PC-3 (cell line): ENCODE measurements at places on chromosomes 6 and 20. TPM values are rescaled to one million over a fixed set of nuclear protein-coding genes. Genes with fewer than 3 reads are reported as not detected.

GRCh38 chr6:7813704-7814103 is 87.8 kb downstream of the BMP6 start:
- peaks cover 35% of the 10 kb centered on the region for H3K27me3 ChIP-seq
- no peak overlapping the region for H3K27ac ChIP-seq
- H3K4me3 ChIP-seq: no peak overlapping the region
- H3K4me1 ChIP-seq: no peaks in the 10 kb centered on the region

- no peak overlapping the region for H3K4me3 ChIP-seq
- DNase-seq: no peak
- H3K27me3 ChIP-seq: no peaks in the 10 kb centered on the region
- no peak overlapping the region for H3K27ac ChIP-seq
- H3K36me3 ChIP-seq: no peaks in the 10 kb centered on the region
These were observed 173.0 kb downstream of the GMDS start for GRCh38 chr6:2072453-2072852.

DNA sequence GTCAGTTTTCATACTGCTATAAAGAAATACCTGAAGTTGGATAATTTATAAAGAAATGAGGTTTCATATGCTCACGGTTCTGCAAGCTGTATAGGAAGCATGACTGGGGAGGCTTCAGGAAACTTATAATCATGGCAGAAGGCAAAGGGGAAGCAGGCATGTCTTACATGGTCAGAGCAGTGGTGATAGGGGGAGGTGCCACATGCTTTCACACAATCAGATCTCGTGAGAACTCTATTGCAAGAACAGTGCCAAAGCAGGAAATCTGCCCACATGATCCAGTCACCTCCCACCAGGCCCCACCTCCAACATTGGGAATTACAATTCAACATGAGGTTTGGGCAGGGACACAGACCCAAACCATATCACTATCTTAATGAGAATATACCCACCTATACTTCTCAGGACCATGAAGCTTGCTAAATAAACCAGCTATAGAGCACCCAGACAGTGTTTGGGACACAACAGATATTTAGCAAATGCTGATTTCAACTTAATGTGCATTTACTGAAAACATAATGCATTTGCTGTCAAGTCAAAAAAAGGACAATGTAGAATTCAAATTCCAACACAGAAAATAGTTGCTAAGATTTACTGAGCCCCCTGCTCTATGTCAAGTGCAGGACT is 63.8 kb downstream of the TNFRSF21 start:
- H3K36me3 ChIP-seq: peaks cover 28% of the 10 kb centered on the region
- no peak for DNase-seq
- H3K4me1 ChIP-seq: peaks cover 17% of the 10 kb centered on the region
- no peak overlapping the region for H3K4me3 ChIP-seq
- H3K27me3 ChIP-seq: no peaks in the 10 kb centered on the region

DNA sequence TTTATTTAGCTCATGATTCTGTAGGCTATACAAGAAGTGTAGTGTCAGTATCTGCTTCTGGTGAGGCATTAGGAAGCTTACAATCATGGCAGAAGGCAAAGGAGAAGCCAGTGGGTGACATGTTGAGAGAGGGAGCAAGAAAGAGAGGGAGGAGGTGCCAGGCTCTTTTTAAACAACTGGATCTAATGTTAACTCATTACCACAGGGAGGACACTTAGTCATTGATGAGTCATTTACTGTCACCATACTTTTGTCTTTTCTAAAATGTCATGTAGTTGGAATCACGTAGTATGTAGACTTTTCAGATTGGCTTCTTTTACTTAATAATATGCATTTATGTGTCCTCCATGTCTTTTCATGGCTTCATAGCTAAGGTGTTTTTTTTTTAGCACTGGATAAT is 58.1 kb downstream of the NUS1 start:
- H3K4me3 ChIP-seq: no peak overlapping the region
- DNase-seq: peak; percentile 29
- no peak overlapping the region for H3K27ac ChIP-seq
- no peaks in the 10 kb centered on the region for H3K4me1 ChIP-seq

DNA sequence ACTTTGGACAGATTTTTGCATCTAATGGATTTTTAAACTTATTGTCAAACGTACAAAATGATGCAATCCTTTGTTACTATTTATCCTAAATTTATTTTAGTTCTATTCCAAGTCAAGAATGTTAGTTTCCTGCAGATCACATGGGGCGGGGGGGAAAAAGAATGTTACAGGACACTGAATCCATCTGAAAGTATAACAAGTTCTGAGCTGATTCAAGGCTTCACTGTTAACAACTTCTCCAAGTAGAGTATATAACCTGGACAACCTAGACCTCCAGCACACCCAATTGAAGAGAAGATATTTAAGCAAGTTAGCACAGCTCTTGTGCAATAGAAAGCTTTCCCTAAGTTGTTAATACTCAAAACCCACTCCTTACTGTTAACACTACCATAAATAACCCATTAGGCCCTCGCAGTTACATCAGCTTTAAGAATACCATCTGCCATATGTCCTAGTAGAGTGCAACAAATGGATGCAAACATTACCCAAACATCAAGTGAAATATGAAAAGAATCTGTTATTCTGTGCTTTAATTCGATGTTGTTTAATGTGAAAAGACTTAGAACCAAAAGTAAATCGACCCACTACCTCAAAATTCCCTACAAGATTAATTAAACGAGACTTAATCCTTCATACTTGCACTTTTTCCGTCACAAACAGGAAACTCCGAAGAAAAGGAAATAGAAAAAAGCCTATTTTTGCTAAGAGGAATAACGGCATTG is 1.3 kb downstream of the SEC63 start:
- H3K27ac ChIP-seq: peak overlapping the region; percentile 56
- H3K36me3 ChIP-seq: no peaks in the 10 kb centered on the region
- no peak for DNase-seq
- H3K4me3 ChIP-seq: peak overlapping the region; percentile 95
- peaks cover 25% of the 10 kb centered on the region for H3K4me1 ChIP-seq
- H3K27me3 ChIP-seq: no peaks in the 10 kb centered on the region

DNA sequence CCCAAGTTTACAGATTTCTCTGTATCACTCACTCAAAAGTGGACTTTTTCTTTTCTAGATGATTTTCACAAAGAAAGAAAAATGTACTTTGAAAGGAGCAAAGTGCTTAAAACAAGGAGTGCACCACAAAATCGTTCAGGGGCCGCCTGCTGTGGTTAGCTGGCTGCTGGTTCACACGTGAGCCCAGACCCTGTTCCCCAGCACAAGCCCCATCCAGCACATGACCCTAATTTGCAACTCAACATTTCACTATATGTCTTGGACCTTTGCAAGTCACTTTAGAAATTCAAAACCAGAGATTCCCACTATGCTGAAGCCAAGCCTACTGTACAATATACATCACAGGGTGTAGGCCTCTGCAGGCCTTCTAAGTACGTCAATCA is 95.5 kb upstream of the NHSL1 start:
- no peak overlapping the region for H3K4me3 ChIP-seq
- peak overlapping the region; percentile 96 for H3K27ac ChIP-seq
- no peak for DNase-seq
- H3K36me3 ChIP-seq: no peaks in the 10 kb centered on the region
- peaks cover 23% of the 10 kb centered on the region for H3K4me1 ChIP-seq

DNA sequence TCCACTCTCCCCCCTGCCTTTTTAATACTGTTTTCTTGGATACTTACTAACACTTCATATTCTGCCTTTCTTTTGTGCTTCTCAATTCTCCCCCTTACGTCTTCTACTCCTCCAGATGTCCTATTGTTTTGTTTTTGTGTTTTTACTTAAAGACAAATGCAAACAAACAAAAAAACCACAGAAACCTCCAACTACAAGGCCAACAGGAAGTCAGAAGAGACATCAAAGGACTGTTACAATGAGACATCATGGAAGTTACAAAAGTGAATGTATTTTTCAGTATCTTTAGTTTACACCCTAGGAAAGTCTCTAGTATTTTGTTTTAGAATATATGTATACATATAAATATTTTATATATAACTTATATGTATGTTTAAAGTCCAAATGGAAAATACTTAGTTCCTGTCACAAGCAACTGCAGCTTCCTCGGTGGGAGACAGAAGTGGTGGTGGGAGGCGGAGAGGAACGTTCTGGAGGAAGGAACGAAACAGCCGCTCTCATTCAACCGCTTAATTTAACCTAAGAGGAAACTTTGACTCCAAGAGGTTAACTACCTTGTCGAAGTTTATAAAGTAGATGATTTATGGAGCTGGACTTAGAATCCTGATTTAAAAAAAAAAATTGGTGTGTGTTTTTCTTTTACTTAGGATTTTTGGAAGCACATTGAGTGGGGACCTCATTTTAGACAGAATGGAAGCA is 168.9 kb upstream of the PDE10A start:
- H3K27me3 ChIP-seq: peaks cover 11% of the 10 kb centered on the region; the same call in 1 of the 2 replicates
- H3K4me3 ChIP-seq: no peak overlapping the region
- no peak for DNase-seq
- no peak overlapping the region for H3K27ac ChIP-seq

DNA sequence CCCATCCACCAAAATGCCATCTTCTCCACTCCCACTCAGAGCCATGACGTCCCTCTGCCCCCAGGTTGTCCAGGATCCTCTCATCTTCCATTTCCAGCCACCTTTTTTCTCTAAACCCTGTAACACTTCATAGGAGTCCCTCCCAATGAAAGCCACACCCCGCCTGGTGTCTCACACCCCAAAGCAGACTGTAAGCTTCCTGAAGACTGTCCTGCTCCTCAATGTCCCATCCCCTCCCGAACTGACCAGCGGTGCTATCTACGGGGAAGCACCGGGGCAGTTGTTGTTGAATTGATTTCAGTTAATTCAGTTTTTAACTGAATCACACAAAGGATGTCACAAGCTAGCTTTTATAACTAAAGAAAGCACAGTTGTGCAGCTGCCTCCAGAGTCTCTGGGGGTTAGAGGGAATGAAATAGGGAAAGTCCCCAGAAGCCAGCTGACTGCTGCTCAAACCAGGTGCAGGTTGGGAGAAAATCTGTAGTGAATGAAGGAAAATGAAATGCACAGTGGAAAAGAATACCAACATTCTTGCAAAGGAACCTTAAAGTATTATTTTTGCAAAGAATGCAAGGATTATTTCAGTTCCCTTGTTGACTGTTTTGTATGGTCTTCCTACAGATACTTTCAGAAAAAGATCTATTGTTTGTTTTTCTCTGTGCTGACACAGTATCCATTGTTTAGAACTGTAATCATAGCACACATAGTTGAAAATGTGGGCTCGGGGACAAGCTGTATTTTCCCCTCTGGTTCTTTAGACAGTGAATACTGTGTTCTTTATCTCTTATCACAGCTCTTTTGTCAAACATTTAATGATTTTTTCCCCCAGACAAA is 222.6 kb upstream of the QKI start:
- no peak overlapping the region for H3K4me3 ChIP-seq
- DNase-seq: no peak
- H3K4me1 ChIP-seq: no peaks in the 10 kb centered on the region
- H3K27ac ChIP-seq: no peak overlapping the region
- H3K27me3 ChIP-seq: no peaks in the 10 kb centered on the region

DNA sequence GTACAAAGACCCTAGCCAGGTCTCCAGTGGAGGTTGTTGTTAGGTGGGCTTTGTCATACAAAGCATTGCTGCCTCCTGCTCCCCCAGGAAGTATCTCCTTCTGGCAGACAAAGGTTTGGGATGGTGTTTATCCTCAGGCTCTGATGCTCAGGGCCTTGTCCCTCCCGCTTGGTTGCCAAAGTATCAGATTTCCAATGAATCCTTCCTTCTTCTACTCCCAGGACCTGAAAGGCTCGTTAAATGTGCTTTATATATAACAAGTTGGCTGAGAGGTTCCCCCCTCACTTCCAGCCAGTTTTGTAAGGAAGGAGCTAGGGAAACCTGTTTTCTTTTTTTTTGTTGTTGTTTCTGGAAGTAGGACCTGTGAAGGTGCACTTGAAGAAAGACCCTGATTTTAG is 14.4 kb downstream of the PTK7 start:
- H3K27ac ChIP-seq: 0 out of 2 replicates have a peak overlapping the region, but pooled peaks have one; percentile 29
- H3K27me3 ChIP-seq: no peaks in the 10 kb centered on the region
- H3K4me3 ChIP-seq: no peak overlapping the region
- no peaks in the 10 kb centered on the region for H3K36me3 ChIP-seq
- peak; percentile 79 for DNase-seq

GRCh38 chr20:4134861-4135379 is 119.6 kb upstream of the RNF24 start:
- no peaks in the 10 kb centered on the region for H3K36me3 ChIP-seq
- DNase-seq: no peak
- no peak overlapping the region for H3K4me3 ChIP-seq
- peaks cover 52% of the 10 kb centered on the region for H3K4me1 ChIP-seq
- no peaks in the 10 kb centered on the region for H3K27me3 ChIP-seq

DNA sequence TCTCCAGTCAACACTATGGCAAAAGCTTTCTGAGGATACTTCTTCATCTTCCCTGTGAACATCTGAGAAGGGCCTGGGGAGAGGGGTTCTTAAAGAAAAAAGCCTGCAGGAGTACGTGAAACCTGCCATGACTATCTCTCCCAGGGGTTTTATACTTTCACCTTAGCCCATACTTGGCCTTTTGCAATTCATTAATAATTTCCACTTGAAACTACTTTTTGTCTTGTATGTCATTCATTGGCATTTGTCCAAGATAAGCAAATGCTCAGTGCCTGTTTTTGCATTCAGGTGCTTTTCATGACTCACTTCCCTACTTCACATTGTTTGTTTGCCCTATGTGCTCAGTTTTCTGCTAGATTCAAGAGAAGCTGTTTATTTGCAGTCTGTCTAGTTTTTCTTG is 580.3 kb upstream of the GJE1 start:
- H3K4me1 ChIP-seq: peaks cover 33% of the 10 kb centered on the region
- peak overlapping the region; percentile 96 for H3K27ac ChIP-seq
- H3K27me3 ChIP-seq: no peaks in the 10 kb centered on the region
- DNase-seq: peak; percentile 93
- peak overlapping the region; percentile 23; the same call in 1 of the 2 replicates for H3K4me3 ChIP-seq

DNA sequence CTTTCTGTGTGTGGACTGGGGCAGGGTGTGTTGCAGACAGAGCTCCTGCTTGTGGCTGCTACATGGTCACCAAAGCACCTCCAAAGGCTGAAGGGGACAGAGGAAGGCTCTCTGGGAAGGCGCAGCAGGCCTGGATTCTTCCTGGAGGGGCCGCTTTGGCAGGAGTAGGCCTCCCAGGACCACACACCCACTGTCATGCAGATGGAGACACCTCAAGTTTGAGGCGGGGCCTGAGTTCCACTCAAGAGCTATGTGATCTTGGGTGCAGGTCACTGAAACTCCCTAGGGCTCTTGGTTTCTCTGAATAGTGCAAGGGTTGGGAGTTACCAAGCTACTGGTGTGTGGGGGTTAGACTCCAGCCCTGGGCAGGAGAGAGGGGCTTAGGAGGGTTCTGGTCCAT is 27.9 kb downstream of the EFCAB8 start:
- H3K4me3 ChIP-seq: no peak overlapping the region
- no peaks in the 10 kb centered on the region for H3K27me3 ChIP-seq
- H3K36me3 ChIP-seq: no peaks in the 10 kb centered on the region
- no peak for DNase-seq
- no peaks in the 10 kb centered on the region for H3K4me1 ChIP-seq

GRCh38 chr6:6085928-6086668 is 79.4 kb upstream of the NRN1 start:
- no peaks in the 10 kb centered on the region for H3K36me3 ChIP-seq
- no peak for DNase-seq
- H3K4me3 ChIP-seq: no peak overlapping the region
- no peaks in the 10 kb centered on the region for H3K4me1 ChIP-seq
- no peak overlapping the region for H3K27ac ChIP-seq

GRCh38 chr6:6494677-6495076 is 93.8 kb upstream of the LY86 start:
- DNase-seq: peak; percentile 54
- no peaks in the 10 kb centered on the region for H3K36me3 ChIP-seq
- no peak overlapping the region for H3K27ac ChIP-seq
- peaks cover 40% of the 10 kb centered on the region for H3K27me3 ChIP-seq
- no peak overlapping the region for H3K4me3 ChIP-seq
- no peaks in the 10 kb centered on the region for H3K4me1 ChIP-seq

Gene MLIP
- total RNA-seq: not detected in 2 replicates

Gene ARFRP1
- total RNA-seq: 71.2 and 73.5 TPM in 2 replicates

Gene NRSN1
- total RNA-seq: not detected in 2 replicates
